ENCODE measurements at places on chromosomes 2 and 18.

GRCh38 chr2:179263015-179263414 is 1.6 kb downstream of the SESTD1 start:
- DNase-seq = no peak

DNA sequence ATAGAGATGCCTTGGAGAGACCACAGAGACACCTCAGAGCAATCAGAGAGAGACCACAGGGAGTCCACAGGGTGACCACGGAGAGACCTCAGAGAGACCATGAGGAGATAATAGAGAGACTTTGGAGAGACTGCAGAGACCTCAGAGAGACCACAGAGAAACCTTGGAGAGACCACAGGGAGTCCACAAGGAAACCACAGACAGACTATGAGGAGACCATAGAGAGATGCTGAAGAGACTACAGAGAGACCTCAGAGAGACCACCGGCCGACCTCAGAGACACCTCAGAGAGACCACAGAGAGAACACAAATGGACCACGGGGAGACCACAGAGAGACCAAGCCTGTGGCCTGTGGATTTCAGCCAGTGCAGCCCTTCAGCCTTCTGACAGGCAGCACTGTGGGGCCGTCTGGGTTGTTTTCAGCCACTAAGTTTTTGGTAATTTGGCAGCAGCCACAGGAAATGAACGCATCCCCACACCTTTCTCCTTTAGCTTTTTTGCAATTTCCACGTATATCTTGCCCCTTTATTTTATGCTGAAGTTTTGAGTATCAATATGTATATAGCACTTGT is 11.4 kb upstream of the TMEM18 start:
- DNase-seq = no peak

GRCh38 chr18:74724186-74724585 is 126.5 kb downstream of the ZNF407 start:
- DNase-seq = no peak

DNA sequence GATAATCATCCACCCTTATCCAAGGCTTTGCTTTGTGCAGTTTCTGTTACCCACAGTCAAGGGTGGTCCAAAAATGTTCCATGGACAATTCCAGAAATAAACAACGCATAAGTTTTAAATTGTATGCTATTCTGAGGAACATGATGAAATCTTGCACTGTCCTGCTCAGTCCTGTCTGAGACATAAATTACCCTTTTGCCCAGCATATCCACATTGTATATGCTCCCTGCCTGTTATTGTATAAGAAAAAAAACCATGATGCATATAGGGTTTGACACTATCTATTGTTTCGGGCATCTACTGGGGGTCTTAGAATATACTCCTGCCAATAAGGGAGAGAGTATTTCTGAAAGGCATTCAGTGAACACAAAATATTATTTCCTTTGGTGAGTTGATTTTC is 24.0 kb downstream of the LRRTM1 start:
- DNase-seq = no peak

- no peak for DNase-seq
Measured at GRCh38 chr2:238714038-238714528, 133.8 kb upstream of the TWIST2 start.

DNA sequence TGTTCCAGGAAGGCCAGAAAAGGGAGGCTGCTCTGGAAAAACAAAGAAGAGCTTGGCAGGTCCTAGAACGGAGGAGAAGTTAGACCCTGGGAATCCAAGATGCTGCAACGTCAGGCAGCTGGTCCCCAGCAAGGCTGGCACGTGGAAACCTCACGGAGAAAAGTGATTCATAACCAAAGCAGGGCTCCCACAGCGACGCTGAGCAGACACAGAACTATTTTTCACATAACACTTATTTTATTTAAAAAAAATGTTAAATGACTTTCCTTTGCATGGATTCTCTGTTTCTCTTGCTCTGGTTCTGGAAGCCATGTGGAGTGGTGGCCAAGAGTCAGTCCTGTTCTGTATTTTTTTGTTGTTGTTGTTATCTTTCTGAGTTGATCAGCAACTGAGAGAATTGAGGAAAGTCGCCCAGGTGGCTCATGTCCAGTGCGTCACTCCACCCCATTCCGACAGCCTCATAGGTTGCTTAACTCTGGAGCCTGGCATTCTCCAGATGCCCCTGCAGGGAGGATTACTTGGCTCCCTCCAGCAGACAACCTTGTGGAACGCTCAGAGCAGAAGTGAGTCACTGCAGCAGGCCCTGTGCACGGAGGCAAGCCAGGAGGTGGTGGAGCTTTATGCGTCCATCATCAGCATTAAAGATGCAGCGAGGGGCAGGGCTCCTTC is 229.9 kb upstream of the HDAC4 start:
- no peak for DNase-seq

GRCh38 chr2:195779491-195779890 is 122.5 kb downstream of the SLC39A10 start:
- no peak for DNase-seq

GRCh38 chr2:120729406-120730399 is 6.0 kb upstream of the GLI2 start:
- no peak for DNase-seq

- no peak for DNase-seq
Measured at GRCh38 chr18:22999212-22999611, 66.1 kb downstream of the RBBP8 start.

DNA sequence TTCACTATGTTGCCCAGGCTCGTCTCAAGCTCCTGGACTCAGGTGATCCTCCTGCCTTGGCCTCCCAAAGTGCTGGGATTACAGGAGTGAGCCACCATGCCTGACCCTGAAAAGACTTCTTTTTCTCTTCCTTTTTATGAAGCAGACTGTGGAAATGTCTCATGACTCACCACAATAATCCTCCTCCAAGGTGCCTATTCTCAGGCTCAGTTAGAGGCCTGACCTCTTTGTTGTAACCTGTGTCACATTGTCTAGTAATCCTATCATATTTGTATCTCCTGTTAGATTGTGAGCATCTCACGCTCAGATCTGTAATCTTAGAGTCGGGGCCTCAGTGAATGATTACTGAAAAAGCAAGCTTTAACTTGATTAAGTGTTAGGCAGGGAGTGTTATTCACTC is 18.3 kb upstream of the TAF4B start:
- no peak for DNase-seq

GRCh38 chr2:204081487-204082425 is 145.2 kb downstream of the ICOS start:
- no peak for DNase-seq

- DNase-seq = no peak
Measured at GRCh38 chr2:60320724-60321123, 232.7 kb downstream of the BCL11A start.

GRCh38 chr2:104656571-104657163 is 197.2 kb upstream of the POU3F3 start:
- peak; percentile 46 for DNase-seq

- DNase-seq = no peak
Measured at GRCh38 chr18:75227535-75228296, 17.1 kb downstream of the TSHZ1 start.

GRCh38 chr18:76343938-76344569 is 151.0 kb downstream of the ZNF516 start:
- no peak for DNase-seq

DNA sequence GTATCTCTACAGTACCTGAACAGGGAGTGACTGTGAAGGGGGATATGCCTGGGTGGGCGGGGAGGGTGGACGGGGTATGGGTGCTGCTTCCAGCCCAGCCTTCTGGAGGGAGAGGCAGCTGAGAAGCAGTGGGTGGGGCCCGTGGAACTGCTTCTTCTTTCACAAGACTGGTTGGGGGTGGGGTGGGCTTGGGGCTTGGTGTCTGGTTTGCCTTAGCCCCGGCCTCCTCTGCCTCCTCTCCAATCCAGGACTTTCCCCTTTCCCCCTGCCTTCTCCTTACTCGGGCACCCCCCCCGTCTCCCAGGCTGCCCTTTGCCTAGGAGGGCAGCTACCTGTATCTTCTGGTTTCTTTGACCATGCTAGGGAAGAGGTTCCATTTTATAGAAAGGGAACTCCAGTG is 233.4 kb downstream of the DYSF start:
- DNase-seq = no peak

DNA sequence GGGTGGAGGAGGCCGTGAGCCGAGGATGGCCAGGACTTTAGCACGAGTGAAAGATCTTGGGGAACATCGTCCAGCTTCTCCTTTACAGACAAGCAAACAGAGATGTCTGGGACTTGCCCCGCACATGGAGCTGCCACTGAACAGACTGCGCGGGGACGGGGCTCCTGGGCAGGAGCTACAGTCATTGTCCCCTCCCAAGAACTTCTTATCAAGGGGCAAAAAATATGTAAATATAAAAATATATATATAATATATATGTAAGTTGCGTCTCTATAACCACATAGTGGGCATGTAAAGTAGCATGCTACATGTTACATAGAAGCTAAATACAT is 245.0 kb upstream of the SALL3 start:
- no peak for DNase-seq

DNA sequence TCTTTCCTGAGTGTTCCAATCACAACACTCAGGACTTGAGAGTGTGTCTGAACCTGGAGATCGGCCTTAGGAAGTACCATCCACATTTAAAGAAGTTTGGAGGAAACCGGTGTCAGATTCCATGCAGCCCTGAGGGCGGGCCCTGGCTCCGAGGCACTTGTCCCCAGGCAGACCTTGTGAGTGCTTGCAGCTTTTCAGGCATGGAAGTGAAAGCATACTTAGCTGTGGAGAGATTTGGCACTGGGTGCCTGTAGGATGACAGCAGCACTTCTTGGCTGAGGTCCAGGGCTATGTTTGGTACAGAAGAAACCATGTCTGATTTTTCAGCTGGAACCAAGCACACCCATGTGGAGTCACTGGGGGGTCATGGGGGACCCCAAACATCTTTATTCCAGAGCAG is 230.8 kb downstream of the SEPTIN10 start:
- no peak for DNase-seq
